Activated effector memory CD4-positive, alpha-beta T cell treated with Interleukin-2 at 50 U/mL for 16 hours (primary cell): ENCODE measurements at places on chromosomes 3 and 15.

GRCh38 chr3:125433611-125434041 is 58.5 kb upstream of the ZNF148 start:
- DNase-seq = no peak

- DNase-seq = no peak
These were observed 20.8 kb upstream of the DNAAF4 start for GRCh38 chr15:55528812-55529211.

DNA sequence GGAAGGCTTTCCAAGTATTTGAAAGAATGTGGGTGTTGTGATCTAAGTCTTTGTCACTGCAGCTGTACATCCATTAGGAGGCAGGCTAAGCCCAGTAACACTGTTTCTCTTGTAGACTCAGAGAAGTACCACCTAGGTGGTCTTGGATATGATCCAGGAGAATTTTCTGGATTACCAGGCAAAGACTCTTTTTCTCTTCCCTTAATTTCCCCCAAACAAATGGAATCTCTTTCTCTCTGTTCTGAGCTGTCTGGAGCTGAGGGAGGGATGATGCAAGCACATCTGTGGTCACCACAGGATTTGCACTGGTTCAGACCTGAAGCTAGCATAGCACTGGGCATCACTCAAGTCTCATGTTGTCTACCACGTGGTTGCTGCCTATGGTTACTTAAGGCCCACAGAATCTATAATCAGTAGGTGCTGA is 227.6 kb downstream of the NECTIN3 start:
- DNase-seq = no peak

DNA sequence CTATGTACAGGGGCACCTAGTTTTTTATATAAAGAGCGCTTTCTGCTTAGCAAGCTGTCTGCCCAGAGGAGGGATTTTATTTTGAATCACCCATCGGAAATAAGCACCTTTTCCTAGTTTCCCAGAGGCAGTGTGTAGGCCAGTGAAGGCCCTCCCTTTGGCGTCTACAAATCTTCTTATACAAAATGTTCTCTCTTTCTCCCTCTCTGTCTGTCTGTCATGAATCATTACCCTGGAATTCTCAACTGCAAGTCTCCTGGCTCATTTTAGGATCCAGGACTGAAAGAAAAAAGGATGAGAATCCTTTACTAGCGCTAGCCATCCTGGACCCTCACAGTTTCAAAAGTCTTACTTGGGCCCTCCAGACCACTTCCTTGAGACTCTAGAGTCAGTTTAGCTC is 728.1 kb downstream of the OTOL1 start:
- no peak for DNase-seq

DNA sequence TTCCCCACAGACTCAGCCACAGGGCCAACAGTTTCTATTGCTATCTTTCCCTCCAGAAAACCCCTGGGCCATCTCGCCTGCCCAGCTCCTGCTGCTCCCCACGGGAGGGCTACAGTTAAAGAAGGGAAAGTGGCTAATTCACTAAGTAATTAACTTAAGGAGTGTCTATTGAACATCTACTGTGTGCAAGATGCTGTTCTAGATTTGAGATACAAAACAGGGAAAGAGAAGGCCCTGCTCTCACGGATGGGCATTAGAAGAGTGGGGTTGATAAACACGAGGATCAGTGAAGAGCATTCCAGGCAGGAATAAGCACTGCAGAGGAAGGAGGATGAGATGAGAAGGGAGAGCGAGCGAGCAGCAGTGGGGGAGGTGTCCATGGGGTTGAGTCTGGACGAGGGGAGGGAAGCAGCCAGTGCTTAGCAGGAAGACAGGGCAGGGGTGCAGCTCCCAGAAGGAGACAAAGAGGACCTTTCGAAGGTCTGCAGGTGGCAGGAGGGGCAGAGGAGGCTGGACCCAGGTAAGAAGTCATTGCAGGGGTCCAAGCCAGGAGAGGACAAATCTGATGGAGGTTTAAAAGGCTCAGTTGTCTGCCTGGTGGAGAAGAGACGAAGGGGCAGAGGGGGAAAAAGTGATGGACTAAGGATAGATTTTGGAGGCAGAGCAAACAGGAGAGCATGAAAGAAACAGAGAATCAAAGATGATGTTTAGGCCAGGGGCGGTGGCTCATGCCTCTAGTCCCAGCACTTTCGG is 64.7 kb downstream of the KLF15 start:
- no peak for DNase-seq

GRCh38 chr15:62979252-62979651 is 63.3 kb upstream of the TPM1 start:
- no peak for DNase-seq

DNA sequence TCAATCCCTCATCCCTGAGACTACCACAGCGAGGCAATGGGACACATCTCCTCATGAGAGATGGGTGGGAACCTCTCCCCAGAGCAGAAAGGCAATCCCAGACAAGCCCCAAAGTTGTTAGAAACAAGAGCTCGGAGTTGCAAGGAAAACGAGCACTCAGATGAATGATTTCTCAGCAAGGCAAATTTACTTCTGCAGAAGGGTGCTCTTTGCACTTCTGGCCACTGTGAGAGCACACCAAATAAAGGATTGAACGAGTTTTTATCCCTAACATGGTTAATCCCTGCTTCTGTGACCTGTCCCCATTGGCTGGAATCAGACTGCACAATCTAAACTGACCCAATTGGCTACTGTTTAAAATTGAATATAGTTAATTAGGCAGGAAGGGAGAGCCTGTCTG is 339.1 kb upstream of the POU1F1 start:
- no peak for DNase-seq

GRCh38 chr3:188296761-188297612 is 143.0 kb downstream of the LPP start:
- DNase-seq = no peak

DNA sequence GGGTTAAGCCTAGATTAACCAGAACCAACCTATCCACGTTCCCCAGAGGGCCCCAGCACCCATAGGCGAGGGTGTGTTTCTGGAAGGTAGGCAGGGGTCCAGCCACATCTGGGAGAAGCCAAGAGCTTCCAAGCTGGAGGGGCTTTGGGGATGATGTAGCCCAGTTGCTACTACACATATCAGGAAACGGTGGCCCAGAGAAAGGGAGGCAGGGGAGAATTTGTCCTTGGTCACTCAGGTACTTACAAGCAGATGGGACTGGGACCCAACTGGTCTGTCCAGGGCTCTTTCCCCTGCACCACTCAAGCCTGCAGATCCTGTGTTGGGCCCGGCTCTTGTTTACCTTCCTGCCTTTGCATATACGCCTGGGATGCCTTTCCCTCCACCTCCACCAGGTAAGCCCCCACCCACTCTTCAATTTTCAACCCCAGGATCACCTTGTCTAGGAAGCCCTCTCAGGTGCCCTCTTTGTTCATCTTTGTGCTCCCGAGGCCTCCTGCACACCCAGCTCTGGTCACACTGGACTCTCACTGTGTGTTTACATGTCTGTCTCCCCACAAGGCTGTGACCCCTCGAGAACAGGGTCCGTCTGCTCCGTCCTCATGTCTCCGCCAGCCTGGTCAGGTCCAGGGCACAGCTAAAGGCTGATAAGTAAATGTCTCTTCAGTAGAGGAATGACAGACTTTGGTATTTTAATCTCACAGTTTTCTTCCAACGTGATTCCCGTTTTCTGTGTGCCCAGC is 204.4 kb upstream of the LINGO1 start:
- no peak for DNase-seq

DNA sequence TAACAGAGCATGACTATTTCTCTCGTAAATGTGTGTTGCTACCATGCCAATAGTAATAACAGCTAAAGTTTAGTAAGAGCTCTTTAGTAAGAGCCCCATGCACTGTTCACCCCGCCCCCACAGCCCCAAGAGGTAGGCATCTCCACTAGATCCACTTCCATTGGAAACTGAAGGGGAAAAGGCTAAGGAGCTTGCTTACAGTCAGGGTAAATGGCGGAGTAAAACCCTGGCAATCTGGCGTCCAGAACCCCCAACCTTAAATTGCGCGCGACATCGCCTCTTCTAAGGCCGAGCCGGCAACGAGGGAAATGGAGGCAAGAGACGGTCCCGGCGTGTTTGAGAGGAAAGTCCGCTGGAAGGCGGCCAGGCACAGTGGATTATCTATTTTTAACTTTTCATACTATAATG is 654 bp upstream of the C3orf38 start:
- no peak for DNase-seq
